Sigmoid colon (tissue), 7 donors: ENCODE measurements at places on chromosomes 7 and 10. TPM values are rescaled to one million over a fixed set of nuclear protein-coding genes. Genes with fewer than 3 reads are reported as not detected.

MYO1G gene
- total RNA-seq = 1.1 TPM

- no peak for DNase-seq
- H3K4me1 ChIP-seq = no peaks in the 10 kb centered on the region
- no peak overlapping the region for H3K27ac ChIP-seq
- H3K27me3 ChIP-seq = no peaks in the 10 kb centered on the region
Observed at GRCh38 chr10:34585422-34586112, 229.5 kb downstream of the PARD3 start.

DNA sequence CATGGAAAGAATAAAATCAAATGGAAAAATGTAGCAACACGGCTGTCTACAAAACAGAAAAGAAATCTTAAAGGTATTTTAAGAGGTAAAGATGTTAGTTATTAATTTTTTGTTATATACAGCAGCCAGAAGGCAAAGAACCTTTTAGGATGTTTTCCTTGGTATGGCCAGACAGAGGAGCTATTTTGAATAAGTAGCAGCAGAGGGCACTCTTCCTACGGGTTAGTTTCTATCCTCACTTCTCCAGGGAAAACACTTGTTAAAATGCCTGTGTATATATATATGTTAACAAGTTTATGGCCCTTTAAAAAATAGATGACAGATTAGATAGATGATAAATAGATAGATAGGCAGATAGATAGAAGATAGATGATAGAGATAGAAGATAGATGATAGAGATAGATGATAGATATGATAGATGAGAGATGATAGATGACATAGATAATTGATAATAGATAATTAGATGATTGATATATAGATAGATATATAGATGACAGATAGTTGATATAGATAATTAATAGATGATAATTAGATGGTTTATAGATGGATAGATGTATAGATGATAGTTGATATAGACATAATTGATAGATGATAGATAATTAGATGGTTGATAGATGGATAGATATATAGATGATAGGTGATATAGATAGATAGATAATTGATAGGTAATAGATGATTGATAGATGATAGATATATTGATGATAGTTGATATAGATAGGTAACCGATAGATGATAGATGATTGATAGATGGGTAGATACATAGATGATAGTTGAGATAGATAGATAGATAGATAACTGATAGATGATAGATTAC, 57.8 kb upstream of the WIPF3 start:
- no peaks in the 10 kb centered on the region for H3K27me3 ChIP-seq
- peaks cover 8% of the 10 kb centered on the region for H3K4me1 ChIP-seq
- peak overlapping the region; percentile 57 for H3K27ac ChIP-seq
- no peak overlapping the region for H3K4me3 ChIP-seq
- H3K36me3 ChIP-seq = no peaks in the 10 kb centered on the region

NUPR2 gene
- total RNA-seq = not detected

DNA sequence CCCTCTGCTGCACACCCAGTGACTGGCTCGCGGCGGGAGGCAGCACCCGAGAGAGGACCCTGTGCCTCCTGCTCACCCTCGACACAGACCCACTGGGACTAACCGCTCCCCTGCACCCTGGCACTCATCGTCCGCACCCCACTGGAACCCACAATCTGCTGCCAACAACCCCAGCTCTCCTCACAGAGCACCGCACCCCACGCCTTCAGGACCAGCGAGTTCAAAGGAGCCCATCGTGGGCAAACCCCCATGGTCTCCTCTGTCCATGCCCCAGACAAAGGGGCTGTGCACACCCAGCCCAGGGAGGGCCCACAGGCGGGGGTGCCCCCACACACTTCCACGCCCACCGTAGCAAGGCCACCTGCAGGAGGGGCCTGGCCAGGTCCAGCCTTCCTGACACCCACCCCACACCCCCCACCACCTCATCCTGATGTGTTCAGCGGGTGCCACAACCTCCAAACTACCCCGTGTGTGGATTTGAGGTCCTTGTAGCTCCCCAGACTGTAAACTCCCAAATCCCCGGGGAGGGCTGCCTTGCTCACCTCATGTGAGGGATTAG, 14.0 kb downstream of the RASGEF1A start:
- no peak for DNase-seq
- no peak overlapping the region for H3K27ac ChIP-seq
- no peaks in the 10 kb centered on the region for H3K4me1 ChIP-seq
- no peaks in the 10 kb centered on the region for H3K27me3 ChIP-seq

DNA sequence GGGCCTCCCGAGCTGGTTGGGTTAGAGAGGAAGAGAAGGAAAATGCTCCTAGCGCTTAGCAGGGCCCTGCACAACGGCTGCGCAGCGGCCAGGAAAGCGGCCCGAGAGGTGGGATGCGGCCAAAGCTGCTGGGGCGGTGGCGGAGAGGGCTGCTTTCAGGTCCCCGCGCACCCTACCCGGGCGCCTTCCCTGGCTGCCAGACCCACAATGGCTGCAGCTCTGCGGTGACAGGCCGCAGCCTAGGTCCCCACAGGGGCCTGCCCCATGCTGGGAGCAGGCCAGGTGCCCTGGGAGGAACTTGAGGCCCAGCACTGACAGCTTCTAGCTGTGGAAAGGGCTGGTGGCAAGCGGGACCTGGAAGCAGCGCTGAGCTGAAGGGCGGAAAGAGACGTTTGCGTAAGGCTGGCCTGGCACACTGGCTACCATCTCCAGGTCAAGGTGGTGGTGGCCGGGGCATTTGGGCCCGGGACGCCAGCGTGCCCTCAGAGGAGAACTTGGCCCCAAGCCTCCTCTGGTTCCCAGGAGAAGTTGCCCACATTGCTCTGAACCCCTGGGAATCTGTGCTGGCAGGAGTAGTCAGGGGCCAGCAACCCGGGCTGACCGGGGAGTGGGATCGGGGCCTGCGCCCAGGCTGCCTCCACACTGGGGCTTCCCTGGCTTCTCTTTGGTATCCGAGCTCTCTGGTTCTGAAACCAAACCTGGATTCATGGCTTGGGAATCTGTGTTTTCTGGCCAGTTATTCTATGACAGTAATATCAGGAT, 72.9 kb upstream of the ZNF804B start:
- DNase-seq = no peak
- H3K4me3 ChIP-seq = no peak overlapping the region
- H3K27ac ChIP-seq = no peak overlapping the region

- H3K36me3 ChIP-seq = no peaks in the 10 kb centered on the region
- H3K4me1 ChIP-seq = no peaks in the 10 kb centered on the region
- H3K27ac ChIP-seq = no peak overlapping the region
Observed at GRCh38 chr10:8531116-8531515, 476.6 kb downstream of the GATA3 start.

DNA sequence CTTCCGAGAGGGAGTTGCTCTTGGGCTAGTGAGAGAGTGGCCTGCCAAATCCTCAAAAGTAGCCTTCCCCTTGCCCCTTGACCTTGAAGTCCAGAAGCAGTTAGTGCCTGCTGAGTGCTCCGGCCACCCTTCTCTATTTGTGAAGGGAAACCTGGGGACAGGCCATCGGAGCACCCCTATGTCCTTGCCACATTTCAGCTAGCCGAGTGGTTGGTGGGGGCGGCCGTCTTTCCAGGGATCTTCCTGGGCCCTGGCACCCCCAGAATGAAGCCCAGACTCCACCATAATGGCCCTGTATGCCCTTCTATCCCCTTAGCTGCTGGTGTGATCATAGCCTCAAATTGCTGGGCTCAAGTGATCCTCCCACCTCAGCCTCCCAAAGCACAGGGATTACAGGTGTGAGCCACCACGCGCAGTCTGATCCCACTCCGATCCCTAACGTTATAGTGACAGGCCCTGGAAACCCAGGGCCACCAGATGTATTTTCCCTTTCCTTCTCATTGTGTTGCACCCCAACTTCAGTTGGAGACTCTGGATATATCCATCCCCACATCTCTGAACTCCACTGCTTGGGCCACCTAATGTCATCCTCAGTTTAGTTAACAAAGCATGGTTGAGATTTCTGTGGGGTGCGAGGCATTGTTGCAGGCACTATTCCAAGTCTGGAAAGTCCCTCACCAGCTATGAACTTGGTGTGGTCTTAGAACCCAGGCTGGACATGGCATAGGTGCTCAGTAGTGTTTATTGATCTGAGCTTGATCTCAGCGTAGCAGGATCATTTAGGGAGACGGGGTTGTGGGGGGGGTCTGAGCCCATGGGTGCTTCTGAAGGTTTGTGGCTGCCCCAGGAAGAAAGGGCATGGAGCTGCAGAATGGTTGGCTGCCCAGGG, 1.6 kb downstream of the TSPAN14 start:
- H3K27ac ChIP-seq = peak overlapping the region; percentile 96
- peaks cover 58% of the 10 kb centered on the region for H3K4me1 ChIP-seq
- peak overlapping the region; percentile 83 for H3K4me3 ChIP-seq
- no peaks in the 10 kb centered on the region for H3K27me3 ChIP-seq
- H3K36me3 ChIP-seq = no peaks in the 10 kb centered on the region

PAPOLB gene
- 1.1 TPM for total RNA-seq

ANKRD1 gene
- not detected for total RNA-seq

GRCh38 chr10:48579251-48579960, 25.5 kb downstream of the ARHGAP22 start:
- peaks cover 31% of the 10 kb centered on the region for H3K4me1 ChIP-seq
- H3K27me3 ChIP-seq = no peaks in the 10 kb centered on the region
- no peaks in the 10 kb centered on the region for H3K36me3 ChIP-seq
- no peak for DNase-seq
- H3K27ac ChIP-seq = peak overlapping the region; percentile 31

GRCh38 chr10:86303626-86304025, 63.0 kb downstream of the GRID1 start:
- H3K4me1 ChIP-seq = no peaks in the 10 kb centered on the region
- no peak overlapping the region for H3K27ac ChIP-seq
- no peaks in the 10 kb centered on the region for H3K36me3 ChIP-seq
